ENCODE measurements at places on chromosomes 2 and 18. TPM values are rescaled to one million over a fixed set of nuclear protein-coding genes. Genes with fewer than 3 reads are reported as not detected.

DNA sequence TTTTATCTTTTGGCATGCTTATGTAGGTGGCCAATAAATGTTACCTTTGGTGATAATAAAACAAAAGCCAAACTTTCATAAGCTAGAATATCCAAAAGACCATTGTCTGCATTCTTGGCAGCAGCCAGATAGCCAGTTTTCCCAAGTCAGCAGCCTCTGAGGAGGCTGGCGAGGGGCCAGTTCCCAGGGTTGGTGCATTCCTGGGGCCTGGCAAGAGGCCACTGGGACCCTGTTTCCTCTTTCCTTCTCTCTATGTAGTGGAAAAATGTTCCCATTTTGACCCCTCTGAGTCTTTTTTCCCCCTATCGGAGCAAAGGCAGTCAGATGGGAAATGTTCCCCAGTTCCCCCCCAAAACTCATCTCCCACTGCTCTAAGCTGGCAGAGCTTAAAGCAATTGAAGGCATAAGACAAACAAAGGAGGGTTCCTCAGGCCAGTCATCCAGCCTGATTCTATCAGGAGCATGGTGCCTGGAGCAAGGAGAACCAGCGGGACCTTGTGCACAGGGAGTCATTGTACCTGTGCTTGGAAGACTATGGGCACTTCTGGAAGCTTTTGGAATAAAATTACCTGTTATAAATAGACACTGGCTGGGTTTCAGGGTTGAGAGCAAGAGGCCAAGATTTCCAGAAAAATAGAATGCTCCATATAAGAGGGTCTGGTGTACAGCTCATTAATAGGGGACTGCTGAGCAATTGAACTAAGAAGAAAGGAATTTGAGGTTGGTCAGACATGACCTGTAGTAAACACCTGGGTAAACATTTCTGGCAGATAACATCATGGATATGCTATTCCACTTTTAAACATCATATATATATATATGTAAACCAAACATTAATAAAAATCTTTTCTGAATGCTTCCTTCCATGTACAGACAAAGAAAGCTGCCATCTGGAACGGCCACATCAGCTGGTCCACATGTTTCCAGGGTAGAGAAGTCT, 63.4 kb downstream of the NCKAP5 start:
- DNase-seq, result no peak
- no peaks in the 10 kb centered on the region for H3K36me3 ChIP-seq
- no peaks in the 10 kb centered on the region for H3K4me1 ChIP-seq
- no peak overlapping the region for H3K27ac ChIP-seq
- no peaks in the 10 kb centered on the region for H3K27me3 ChIP-seq
- H3K4me3 ChIP-seq, result no peak overlapping the region

GRCh38 chr2:130302164-130302886, 40.4 kb upstream of the IMP4 start:
- H3K27ac ChIP-seq, result no peak overlapping the region
- no peaks in the 10 kb centered on the region for H3K36me3 ChIP-seq
- H3K4me1 ChIP-seq, result no peaks in the 10 kb centered on the region
- DNase-seq, result no peak
- peaks cover 7% of the 10 kb centered on the region for H3K27me3 ChIP-seq

GRCh38 chr18:46706968-46707367, 49.9 kb downstream of the ST8SIA5 start:
- H3K27me3 ChIP-seq, result no peaks in the 10 kb centered on the region
- H3K36me3 ChIP-seq, result no peaks in the 10 kb centered on the region
- H3K27ac ChIP-seq, result no peak overlapping the region
- DNase-seq, result no peak
- no peaks in the 10 kb centered on the region for H3K4me1 ChIP-seq

DNA sequence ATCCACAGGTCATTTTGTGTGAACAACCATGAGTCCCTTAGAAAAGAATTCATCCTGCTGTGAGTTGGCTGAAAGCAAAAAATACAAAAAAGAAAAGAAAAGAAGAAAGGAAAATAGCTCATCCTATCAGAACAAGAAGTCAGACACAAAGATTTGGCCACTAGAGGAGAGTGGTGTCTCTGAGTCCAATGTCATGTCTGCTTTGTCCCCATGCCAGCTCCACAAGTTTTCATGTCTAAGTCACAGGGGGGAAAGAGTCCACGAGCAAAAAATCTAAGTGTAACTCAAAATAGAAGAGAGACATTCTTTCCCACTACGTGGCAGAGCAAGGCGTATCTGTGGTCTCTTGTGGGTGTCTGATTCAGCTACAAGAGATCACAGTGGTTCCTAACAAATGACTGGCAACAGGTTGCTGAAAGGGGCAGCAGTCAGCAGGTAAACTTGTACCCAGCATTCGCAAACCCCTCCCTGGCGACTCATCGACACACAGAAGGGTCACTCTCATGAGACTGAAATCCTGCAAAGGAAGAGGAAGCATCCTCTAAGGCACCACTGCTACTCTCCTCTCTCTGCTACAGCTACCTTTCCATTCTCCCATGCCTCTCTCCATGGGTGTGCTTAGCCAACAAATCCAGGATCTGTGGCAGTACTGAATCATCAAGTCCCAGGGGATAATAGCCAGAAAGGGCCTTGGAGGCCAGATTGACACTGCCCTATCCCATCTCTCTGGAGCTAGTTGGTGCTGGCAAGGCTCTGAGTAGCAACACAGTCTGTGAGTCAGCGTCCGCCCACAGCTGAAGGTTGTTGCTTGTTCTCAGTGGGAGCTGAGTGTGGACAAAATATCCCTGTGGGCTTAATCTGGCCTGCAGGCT, 123.0 kb upstream of the SLC39A10 start:
- H3K36me3 ChIP-seq, result no peaks in the 10 kb centered on the region
- peak; percentile 36 for DNase-seq
- H3K4me1 ChIP-seq, result peaks cover 73% of the 10 kb centered on the region
- peak overlapping the region; percentile 75 for H3K27ac ChIP-seq

GRCh38 chr18:25516121-25516520, 164.2 kb upstream of the ZNF521 start:
- no peaks in the 10 kb centered on the region for H3K36me3 ChIP-seq
- H3K4me1 ChIP-seq, result no peaks in the 10 kb centered on the region
- H3K4me3 ChIP-seq, result no peak overlapping the region
- H3K27me3 ChIP-seq, result no peaks in the 10 kb centered on the region

DNA sequence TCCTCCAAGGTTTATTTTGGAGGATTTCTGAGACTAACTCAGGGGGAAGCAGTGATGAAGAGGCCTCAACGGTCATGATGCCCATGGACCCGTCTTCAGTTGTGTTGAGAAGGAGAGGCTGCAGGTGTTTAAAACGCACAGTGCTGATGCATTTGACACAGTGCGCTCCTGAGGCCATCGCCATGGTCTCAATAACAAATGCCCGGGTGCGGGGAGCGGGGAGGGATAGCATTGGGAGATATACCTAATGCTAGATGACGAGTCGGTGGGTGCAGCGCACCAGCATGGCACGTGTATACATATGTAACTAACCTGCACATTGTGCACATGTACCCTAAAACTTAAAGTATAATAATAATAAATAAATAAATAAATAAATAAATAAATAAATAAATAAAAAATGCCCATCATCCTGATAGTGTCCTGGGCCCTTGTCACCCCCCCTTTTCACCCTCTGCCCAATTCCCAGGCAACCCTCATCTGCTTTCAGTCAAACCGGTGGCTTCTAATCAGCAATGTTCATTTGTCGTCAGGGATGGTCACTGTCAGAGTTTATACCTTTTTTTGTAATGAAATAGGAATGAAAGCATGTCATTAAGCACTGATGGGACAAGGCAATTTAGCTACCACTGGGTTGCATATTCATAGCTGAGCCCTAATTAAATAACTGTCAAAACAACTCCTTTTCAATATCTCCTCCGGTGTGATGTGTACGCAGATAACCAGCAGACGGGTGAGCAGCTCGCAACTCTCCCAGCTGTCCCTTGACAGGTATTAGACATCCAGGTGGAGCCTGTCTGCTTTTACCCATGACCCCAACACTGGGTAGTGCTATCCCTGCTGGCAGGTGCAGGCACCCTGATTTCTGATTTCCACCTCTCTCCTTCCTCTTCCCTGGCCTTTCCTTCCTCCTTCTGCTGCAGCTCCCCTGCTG, 95.9 kb downstream of the KCNF1 start:
- no peaks in the 10 kb centered on the region for H3K36me3 ChIP-seq
- no peak overlapping the region for H3K4me3 ChIP-seq
- no peaks in the 10 kb centered on the region for H3K27me3 ChIP-seq
- H3K4me1 ChIP-seq, result no peaks in the 10 kb centered on the region

DNA sequence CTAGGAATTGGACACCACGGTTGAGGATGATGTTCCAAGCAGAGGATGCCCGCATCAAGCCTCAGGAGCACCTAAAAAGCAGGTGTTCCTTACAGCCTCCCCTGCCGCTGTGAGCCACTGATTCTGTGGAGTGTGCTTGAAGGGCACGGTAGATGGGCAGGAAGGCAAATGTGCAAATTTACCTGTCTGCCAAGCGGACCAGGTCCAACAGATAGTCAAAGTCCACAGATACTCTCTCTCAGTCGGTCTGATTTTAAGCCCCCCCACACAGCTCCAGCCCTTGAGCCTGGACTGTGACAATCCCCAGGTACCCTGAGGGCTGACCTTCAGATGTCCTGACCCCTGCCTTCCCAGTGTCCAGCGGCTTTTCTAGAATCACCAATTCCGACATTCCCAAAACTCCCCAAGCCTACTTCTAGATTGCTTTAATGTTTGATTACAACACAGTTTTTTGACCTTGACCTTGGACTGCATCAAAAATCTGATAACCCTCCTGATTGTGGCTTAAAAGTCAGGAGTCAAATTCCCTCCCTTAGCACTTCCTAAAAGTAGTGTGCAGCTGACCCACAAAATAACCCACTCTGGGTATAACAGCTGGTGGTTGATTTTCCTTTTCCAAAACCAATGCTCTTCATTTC, 208.8 kb upstream of the NCKAP5 start:
- H3K27me3 ChIP-seq, result no peaks in the 10 kb centered on the region
- no peaks in the 10 kb centered on the region for H3K4me1 ChIP-seq
- H3K4me3 ChIP-seq, result no peak overlapping the region
- no peak for DNase-seq
- H3K36me3 ChIP-seq, result no peaks in the 10 kb centered on the region
- no peak overlapping the region for H3K27ac ChIP-seq

GRCh38 chr18:62697636-62698035, 17.7 kb upstream of the PHLPP1 start:
- H3K4me3 ChIP-seq, result no peak overlapping the region
- no peaks in the 10 kb centered on the region for H3K4me1 ChIP-seq
- H3K27me3 ChIP-seq, result no peaks in the 10 kb centered on the region
- no peak for DNase-seq

GRCh38 chr2:197799068-197799467, 5.3 kb upstream of the PLCL1 start:
- H3K4me1 ChIP-seq, result peaks cover 13% of the 10 kb centered on the region
- H3K36me3 ChIP-seq, result no peaks in the 10 kb centered on the region

GRCh38 chr2:229674830-229675530, 39.4 kb downstream of the DNER start:
- no peaks in the 10 kb centered on the region for H3K4me1 ChIP-seq
- H3K27ac ChIP-seq, result no peak overlapping the region
- no peak for DNase-seq
- no peaks in the 10 kb centered on the region for H3K36me3 ChIP-seq
- H3K4me3 ChIP-seq, result no peak overlapping the region

- H3K4me1 ChIP-seq, result peaks cover 33% of the 10 kb centered on the region
- H3K4me3 ChIP-seq, result no peak overlapping the region
- H3K27ac ChIP-seq, result no peak overlapping the region
- H3K36me3 ChIP-seq, result no peaks in the 10 kb centered on the region
- no peaks in the 10 kb centered on the region for H3K27me3 ChIP-seq
These were observed 64.7 kb upstream of the MGAT5 start for GRCh38 chr2:134189009-134189720.

DNA sequence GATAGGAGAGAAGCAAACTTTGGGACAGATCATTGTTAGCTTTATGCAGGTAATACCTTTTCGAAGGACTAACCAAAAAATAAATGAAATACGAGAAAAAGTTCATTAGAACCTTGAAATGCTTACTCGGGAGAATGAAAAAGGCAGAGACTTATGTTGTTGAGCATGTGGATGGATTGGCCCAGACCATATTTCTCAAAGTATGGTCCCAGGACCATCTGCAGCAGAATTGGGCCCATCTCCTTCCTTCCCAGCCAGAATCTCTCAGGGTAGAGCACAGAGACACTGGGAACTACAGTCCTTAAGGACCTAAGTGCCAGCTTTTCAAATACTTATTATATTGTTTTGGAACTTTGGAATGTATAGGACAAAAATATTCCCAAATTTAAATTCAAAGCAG, 50.8 kb downstream of the KCTD18 start:
- no peaks in the 10 kb centered on the region for H3K36me3 ChIP-seq
- no peak overlapping the region for H3K27ac ChIP-seq
- peaks cover 28% of the 10 kb centered on the region for H3K4me1 ChIP-seq
- H3K4me3 ChIP-seq, result no peak overlapping the region
- H3K27me3 ChIP-seq, result no peaks in the 10 kb centered on the region

GRCh38 chr2:22822835-22823234, 562.1 kb upstream of the KLHL29 start:
- no peak for DNase-seq
- no peaks in the 10 kb centered on the region for H3K4me1 ChIP-seq
- no peaks in the 10 kb centered on the region for H3K27me3 ChIP-seq
- no peaks in the 10 kb centered on the region for H3K36me3 ChIP-seq

DNA sequence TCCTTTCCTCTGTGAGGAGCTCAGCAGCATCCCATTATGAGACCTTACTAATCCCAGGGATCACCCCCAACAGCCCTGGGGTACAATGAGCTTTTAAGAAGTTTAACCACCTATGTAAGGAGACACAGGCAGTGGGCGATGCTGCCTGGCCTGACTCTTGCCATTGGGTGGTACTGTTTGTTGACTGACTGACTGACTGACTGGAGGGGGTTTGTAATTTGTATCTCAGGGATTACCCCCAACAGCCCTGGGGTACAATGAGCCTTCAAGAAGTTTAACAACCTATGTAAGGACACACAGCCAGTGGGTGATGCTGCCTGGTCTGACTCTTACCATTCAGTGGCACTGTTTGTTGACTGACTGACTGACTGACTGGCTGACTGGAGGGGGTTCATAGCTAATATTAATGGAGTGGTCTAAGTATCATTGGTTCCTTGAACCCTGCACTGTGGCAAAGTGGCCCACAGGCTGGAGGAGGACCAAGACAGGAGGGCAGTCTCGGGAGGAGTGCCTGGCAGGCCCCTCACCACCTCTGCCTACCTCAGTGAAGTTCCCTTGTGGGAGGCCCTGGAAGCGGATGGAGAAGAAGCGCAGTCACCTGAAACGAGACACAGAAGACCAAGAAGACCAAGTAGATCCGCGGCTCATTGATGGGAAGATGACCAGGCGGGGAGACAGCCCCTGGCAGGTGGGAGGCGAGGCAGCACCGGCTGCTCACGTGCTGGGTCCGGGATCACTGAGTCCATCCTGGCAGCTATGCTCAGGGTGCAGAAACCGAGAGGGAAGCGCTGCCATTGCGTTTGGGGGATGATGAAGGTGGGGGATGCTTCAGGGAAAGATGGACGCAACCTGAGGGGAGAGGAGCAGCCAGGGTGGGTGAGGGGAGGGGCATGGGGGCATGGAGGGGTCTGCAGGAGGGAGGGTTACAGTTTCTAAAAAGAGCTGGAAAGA, 7.6 kb downstream of the PROC start:
- peaks cover 9% of the 10 kb centered on the region for H3K27me3 ChIP-seq
- no peak overlapping the region for H3K27ac ChIP-seq
- no peaks in the 10 kb centered on the region for H3K36me3 ChIP-seq
- no peak overlapping the region for H3K4me3 ChIP-seq

The AP1S3 gene
- 3.7 TPM for total RNA-seq

The C2orf74 gene
- 7.6 TPM for total RNA-seq

The IL1RL2 gene
- not detected for total RNA-seq

The HOXD9 gene
- total RNA-seq, result not detected
